GM04503 (cell line): ENCODE measurements at places on chromosomes 12 and 14.

DNA sequence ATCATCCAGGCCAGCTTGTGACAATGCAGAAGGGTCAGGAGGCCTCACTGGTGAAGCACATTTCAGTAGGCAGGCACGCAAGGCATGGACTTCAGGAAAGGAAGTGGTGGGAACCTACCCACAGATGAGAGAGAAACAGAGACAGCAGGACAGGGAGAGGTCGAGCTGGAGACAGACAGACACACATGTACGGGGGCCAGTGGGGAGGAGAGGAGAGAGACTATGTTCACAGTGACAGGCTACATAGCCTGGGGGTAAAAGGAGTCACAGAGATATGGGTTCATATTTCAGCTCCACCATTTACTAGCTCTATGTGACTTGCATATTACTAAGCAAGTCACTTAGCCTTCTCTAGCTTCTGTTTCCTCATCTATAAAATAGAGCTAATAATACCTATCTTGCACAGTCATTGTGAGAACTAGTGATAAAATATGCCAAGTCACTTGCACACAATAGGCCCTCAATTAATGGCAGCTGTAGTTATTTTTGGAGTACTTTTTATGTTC lies 91.1 kb upstream of the FUT8 start:
- no peak for DNase-seq

GRCh38 chr12:54497883-54498282 lies 331 bp downstream of the NCKAP1L start:
- DNase-seq, result no peak

DNA sequence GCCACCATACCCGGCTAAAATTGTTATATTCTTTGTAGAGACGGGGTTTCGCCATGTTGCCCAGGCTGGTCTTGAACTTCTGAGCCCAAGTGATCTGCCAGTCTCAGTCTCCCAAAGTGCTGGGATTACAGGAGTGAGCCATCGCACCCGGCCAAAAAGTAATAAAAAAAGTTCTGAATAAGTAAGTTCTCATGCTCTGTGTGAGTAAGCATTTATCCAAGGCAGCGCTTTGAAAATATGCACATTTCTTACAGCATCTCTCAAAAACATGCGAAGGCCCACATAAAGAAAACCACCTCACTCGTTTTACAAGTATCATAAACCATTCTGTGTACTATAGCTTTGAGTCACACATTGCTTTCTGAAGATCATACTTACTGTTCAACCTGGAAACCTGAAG lies 8.6 kb downstream of the GIT2 start:
- DNase-seq, result no peak

DNA sequence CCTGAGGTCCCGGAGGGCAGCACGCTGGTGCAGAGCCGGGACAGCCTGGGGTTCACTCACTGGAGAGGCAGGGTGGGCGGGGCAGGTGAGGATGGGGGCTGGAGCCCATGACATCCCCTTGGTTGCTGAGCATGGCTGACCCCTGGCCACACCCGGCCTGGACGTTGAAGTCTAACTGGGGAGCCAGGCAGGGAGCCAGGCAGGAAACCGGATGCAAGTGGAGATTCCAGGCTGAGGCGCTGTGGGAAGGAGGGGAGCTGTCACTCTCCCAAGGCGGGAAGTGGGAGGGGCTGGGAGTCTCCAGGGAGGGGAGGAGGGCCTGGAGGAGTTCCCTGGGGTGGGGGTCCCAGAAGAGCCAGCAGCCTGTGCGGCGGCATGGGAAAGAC lies 7.7 kb upstream of the INF2 start:
- peak; percentile 54 for DNase-seq

DNA sequence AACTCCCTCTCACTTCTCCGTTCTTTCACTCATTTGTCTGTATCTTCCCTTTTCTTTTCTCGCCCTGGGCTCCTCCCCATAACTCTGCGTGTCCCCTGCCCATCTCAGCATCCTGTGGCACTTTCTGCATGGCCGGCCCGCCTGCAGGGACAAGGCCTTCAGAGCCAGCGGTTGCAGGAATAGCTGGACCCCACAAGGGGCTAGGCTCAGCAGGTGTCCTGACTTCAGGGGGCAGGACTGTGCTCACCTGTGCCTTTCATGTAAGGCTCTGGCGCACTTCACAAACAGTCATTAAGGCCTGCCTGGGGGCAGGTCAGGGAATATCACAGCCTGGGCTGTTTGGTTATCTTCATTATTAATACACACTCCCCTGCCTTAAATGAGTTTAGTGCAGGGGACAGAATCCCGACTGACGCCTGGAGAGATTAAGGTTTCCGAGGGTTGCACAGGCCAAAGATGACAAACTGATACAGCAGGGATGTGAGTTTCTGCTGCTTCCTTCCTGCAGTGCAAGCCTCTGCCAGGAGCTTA lies 768.8 kb upstream of the TBX3 start:
- DNase-seq, result no peak

DNA sequence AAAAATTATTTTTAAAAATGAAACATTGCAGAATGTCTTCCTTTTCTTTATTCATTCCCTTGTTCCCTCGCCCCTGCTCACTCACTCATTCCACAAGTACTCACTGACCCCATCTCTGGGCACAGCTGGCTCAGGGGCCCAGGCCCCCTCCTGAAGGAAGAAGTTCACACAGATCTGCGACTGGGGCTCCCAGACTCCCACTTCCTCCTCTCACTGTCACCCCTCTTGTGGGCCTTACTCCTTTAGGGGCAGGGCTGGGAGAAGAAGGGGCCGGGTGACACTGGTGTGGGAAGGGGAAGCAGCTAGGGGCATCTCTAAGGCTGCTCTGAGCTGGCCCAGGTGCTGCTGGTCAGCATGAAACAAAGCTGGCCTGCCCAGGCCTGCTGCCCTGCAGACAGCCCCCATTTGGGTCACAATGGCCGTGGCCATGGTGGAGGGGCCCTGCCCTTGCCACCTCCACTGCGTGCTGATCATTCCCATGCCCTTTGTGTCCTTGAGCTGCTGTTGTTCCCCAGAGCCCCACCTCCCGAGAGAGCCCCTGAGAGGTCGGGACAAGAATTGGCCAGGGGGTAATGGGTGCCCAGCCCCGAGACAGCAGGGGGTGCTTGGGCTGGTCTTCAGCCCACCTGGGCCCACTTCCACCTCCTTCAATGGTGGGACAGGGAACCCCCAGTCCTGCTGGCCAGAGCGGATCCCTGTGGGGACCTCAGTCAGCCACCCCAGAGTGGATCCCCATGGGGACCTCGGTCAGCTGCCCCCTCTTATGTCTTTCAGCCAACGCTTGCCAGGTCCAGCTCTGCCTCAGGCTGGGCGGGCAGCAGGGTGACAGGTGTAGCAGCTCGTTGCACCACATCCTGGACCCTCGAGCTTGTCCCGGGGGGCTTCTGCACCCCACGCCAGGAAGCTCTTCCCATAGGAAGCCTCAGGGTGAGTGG lies 212.4 kb upstream of the C14orf180 start:
- no peak for DNase-seq

DNA sequence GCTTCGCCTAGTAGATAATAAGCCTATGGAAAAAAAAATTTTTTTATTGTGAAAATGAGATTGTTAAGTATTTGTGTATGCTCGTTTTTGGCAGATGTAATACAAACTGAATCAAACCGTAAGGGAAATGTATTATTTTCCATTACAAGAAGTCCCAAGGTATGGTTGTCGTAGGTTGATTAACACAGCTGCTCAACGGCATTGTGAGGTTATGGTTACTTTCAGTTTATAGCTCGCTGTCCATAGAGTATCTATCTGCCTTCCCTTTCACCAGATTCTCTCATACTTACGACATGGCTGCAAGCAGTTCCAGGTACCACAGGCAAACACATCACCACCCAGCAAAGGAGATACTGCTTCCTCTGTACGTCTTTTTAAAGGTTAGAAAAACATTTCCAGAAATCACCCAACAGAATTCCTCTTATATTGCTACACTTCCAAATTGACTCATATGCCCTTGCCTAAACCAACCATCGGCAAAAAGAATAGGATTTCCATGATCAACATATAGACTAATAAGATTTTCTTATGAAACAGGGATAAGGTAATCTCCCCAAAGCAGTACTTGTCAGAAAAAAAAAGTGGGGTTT lies 338.6 kb downstream of the SYT1 start:
- DNase-seq, result no peak

GRCh38 chr14:25389948-25390347 lies 340.0 kb upstream of the STXBP6 start:
- DNase-seq, result no peak
